Neural crest cell (in vitro differentiated cells): ENCODE measurements at places on chromosomes 6 and 20.

DNA sequence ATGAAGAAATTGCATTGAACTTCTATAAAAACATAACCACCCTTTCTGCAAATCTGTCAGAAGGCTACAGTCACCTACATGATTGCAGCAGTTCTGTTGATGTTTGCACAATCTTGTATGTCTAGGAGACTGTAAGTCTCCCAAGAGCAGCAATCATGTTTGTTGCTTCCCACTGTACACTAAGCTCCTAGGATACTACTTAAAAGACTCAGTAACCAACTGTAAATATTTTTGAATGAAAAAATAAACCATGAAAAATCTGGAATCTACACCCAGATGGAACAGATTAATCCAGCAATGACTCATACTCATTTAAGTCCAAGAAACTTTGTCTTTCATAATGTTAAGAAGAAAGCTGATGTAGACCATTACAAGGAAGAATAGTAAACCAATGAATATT, 168.5 kb upstream of the ATXN1 start:
- no peak for DNase-seq

- no peak for DNase-seq
Measured at GRCh38 chr20:14848806-14849205, 511.4 kb upstream of the FLRT3 start.

- no peak for DNase-seq
Measured at GRCh38 chr6:24492475-24492874, 2.3 kb upstream of the ALDH5A1 start.

- DNase-seq: no peak
Measured at GRCh38 chr6:94478133-94479005, 1059.0 kb upstream of the EPHA7 start.

DNA sequence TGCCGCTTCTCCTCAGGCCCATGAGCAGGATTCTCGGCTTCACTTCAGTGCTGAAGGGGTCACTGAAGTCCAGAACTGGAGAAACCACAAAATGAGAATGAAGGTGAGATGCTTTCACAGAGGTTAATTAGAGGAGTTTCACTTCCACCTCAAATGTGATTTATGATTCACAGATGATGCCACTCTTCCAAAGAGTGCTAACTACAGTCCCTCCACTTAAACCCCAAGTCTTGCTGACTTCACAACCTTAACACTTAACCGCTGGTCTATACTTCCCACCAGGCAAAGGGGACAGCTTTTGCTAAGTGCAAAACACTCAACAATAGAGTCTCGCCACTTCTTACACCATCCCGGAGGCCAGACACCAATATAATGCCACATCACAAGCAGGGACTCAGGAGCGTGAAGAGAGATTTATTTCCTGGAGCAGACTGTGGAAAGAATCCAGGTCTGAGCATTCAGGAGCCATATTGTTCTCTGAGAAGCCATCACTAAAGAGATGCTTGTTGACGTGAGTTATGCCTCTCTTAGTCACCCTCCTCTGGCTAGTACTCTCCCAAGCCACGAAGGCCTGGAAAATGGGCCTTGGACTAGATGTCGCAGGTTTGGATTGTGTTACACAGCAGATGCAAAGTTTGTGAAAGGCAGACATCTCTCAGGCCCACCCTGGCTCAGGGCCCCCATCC, 24.4 kb downstream of the RRAGD start:
- no peak for DNase-seq

DNA sequence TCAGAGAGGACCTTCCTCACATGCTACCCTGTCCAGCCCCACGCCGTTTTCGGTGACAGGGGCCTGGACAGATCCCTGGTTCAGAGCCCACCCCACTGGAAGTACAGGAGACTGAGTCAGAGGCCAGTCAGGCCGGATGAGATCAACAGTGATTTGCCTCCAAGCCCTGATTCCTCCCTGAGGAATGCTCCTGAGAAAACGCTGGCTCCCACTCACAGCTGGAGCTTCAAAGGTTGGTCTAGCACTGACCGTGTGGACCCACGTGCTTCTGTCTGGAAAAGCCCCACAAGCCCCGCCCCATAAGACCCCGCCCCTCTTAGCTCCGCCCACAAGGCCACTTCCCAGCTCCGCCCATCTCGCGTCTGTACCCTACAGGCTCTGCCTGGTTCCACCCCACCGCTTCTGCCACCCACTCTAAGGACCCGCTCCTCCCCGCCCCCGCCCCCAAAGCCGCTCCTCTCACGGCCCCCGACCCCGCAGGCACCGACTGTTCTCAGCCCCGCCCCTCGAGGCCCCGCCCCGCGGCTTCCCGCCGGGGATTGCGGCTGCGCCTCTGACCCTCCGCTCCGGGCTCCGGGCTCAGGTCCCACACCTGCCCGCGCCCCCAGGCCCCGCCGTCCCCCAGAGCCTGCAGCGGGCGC, 64.9 kb upstream of the BHLHE23 start:
- peak; percentile 37 for DNase-seq

- no peak for DNase-seq
Measured at GRCh38 chr20:7399575-7399974, 540.7 kb downstream of the HAO1 start.

DNA sequence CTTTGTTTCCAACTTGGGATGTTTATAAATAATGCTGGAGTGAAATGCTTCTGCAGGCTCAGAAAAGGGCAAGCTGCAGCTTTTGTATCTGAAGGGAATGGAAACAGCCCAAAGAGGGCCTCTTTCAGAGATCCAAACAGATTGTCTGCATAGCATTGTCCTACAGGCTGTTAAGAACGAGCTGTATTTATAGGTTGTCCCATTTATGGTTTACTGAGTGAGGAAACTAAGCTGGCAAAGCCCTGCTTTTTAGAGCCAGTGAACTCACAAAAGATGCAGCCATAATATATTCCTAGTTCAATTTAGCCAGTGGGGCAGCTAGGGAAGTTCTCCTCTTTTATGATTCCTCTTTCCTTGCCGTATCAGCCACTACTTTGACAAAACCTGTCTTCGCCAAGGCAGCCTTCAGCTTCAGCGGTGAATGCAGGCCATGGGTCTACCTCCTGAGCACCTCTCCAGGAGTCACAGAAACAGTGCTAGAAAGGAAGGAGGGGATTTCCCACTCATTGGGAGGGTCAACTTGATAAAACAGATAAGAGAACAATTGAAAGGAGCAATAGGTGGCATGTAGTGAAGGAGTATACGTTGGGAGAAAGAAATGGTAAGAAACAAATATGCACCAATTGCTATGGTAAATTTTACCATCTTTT, 15.0 kb downstream of the KIAA0319 start:
- DNase-seq: no peak

DNA sequence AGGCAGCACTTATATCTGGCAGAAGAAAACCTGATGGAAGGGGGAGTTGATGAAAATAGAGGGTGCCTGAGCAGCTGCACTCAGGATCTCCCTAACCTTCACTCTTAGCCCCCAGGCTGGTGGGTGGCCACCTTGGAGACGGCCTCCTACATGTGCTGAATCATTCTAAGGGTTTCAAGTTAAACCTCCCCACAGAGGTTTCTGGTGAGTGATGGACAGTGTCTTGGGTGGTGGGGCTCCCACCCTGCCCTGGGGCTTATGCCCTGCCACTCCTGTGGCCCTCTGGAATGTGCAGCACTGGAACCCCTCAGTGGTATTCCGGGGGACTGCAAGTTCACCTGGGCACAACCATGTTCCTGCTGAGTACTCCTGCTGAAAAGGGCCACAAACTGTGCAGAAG, 357.2 kb downstream of the CD83 start:
- no peak for DNase-seq

DNA sequence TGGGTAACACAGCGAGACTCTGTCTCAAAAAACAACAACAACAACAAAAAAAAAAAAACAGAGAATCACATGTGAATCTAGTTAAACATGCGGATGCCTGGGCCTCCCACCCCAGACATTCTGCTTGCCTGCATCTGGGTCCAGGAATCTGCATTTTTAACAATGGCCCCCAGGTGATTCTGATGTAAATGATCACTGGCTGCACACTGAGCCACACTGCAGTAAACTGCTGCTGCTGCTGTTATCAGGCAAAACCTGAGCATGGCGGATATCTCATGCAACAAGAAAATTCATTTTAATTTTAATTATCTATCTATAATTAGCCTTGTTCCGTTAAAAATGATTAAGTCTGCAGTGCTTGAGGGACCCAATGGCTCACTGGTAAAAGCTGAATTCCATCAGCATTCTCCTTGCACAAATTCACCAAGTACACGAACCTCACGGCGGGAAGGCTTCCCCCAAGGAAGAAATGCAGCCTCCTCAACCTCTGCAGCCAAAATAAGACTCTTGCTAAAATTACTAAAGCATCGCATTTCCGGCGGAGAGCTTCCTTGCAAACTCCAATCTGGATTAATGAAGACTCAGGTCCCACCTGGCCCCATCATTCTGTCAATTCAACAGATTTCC, 81.6 kb upstream of the SNX9 start:
- DNase-seq: no peak

DNA sequence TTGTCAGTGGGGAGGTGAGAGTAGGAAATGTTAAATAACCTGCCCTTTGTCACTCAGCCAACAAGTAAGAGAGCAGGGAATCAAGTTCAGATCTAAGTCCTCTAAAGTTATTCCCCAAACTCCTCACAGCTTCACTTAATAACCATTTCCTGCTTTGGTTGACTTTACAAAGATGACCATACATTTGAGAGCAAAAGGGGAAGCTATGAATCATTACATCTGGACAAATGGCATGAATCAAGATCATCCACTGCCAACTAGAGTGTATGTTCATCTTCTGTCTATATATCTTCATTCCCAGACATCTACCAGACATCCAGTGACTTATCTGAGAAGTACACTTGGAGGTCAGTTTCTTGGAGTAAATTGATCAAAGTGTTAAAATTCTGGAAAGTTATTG, 15.1 kb upstream of the HIVEP2 start:
- DNase-seq: no peak

- DNase-seq: no peak
Measured at GRCh38 chr20:34547844-34548613, 10.5 kb upstream of the MAP1LC3A start.

DNA sequence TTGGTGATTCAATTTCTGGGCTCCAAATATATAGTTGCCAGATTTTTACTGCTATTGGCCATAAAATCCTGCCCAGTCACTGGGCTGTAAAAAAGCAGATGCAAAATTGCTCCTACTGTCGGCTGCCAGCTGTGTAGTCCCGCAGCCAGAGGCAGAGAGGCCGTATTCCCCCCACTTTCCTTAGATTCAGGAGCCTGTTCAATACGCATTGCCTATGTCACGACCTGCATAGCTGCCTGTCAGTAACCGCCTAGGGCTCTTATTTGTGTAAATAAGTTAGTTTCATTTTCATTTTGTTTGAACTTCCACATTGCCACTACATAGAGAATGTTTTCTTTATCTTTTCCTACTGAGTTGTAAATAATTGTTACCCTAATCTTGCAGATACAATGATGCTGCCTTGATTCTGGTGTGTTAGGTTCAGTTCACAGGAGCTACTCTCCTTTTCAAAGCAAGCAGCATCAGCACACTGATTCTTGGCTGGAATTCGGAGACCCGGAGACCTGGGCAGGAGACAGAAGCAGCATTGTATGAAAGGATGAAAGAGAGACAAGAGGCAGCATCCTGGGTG, 46.0 kb upstream of the UST start:
- DNase-seq: no peak

GRCh38 chr6:18110162-18110561, 12.3 kb downstream of the NHLRC1 start:
- DNase-seq: no peak
